ENCODE measurements at places on chromosomes 4 and X. TPM values are rescaled to one million over a fixed set of nuclear protein-coding genes. Genes with fewer than 3 reads are reported as not detected.

Gene MAGEA12
- not detected for total RNA-seq

Gene SASH3
- total RNA-seq, result 2.8 TPM

Gene GPRASP1
- total RNA-seq, result 1.5 TPM

Gene MSN
- 93.3 TPM for total RNA-seq

Gene HNRNPD
- total RNA-seq, result 64.5 TPM

Gene GALNTL6
- not detected for total RNA-seq
